ENCODE measurements at places on chromosomes 12 and 14. TPM values are rescaled to one million over a fixed set of nuclear protein-coding genes. Genes with fewer than 3 reads are reported as not detected.

AMN1 gene
- total RNA-seq: 29.2 TPM

MYO1H gene
- total RNA-seq: 0.51 TPM

STRAP gene
- 229 TPM for total RNA-seq

AGAP2 gene
- total RNA-seq: 0.29 TPM

PAX9 gene
- 0.77 TPM for total RNA-seq

- no peak for DNase-seq
Observed at GRCh38 chr12:5588591-5588990, 156.7 kb downstream of the NTF3 start.

DNA sequence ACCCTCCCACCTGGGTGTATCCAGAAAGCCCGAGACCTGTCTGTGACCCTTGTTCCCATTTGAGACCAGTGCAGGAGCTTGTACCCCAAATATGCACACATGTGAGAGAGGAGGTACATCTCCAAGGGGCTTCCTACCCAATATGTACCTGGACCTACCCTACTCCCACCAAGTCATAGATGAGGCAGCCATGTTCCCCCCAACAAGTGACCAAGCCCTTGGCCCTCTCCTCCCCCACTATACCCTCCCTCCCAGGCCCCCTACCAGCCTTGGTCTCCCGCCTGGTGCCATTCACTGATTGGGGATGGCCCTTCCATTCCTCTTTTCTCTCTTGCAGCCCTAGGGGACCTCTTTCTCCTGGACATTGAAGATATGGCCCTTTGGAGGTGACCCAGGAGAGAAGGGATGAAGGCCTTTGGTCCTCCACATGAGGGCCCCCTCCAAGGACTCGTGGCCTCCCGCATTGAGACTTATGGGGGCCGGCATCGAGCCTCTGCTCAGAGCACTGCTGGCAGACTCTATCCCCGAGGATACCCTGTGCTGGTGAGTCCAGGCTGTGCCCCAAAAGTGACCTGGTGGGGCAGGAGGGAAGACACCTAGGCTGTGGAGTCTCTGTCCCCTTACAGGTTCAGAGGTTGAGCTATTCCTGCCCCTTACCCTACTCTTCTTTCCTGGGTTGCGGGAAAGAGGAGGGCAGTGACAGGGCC, 1.5 kb downstream of the PLEKHG6 start:
- DNase-seq: no peak

DNA sequence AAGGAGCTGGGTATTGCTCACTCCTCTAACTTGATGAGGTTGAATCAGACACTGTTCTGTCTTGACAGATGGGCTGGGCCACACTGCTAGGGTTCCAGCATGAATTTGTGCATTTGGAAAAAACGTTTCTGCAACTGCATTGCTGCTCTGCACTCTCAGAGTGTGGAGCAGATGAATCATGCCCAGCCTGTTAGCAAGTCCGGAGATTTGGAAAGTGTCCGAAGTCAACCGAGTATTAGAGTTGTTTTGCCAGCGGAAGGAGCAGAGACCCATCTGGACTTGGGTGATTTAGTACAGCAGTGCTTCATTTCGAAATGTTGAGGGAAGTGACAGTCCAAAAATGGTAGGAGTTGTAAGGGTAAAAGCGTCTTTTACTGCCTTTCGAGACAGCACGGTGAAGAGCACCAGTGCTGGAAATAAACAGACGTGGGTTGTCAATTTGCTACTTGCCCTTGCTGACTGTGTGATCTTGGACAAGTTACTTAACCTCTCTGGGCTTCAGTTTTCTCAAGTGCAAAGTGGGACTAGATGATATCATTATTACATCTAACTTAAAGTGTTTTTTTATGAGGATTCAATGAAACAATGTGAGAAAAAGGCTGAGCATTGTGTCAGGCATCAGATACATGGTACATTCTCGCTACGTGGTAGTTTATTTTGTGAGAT, 139.5 kb downstream of the CHST11 start:
- no peak for DNase-seq

GRCh38 chr12:26651566-26652188, 181.3 kb downstream of the ITPR2 start:
- DNase-seq: peak; percentile 64

DNA sequence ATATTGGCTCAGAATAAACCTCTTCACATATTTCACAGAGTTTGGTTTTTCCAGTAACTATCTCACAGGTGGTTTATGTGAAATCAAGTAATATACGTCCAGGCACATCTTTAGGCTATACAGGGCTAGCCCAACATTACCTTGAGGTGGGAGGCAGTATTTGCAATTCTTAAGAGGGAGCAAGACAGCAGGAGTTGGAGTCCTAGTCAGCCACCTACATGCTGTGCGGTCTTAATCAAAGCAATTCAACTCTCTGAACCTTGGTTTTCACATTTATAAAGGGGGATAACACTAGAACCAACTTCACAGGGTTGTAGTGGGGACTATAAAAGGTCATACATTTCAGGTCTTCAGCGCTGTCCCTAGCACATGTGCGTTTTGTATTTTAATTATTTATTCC, 73.5 kb upstream of the FICD start:
- DNase-seq: no peak

DNA sequence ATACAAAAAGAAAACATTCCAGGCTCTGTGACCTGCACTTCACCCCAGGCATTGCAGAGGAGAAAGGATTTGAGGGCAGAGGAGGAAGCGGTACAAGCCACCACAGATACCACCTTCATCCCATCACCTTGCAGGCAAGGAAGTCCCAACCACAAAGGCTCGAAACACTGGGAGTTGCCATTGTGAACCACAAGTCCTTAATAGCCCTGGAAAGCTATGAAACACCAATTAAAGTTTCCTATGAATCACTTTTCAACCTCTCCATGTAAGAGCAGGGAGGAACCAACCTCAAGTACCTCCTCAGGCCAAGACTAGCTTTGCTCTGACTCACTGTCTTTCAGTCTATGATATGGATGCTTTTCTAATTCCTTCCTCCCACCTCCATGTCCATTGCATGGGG, 27.0 kb downstream of the MAP3K9 start:
- DNase-seq: no peak

GRCh38 chr12:66312189-66312588, 9.9 kb downstream of the HELB start:
- no peak for DNase-seq

DNA sequence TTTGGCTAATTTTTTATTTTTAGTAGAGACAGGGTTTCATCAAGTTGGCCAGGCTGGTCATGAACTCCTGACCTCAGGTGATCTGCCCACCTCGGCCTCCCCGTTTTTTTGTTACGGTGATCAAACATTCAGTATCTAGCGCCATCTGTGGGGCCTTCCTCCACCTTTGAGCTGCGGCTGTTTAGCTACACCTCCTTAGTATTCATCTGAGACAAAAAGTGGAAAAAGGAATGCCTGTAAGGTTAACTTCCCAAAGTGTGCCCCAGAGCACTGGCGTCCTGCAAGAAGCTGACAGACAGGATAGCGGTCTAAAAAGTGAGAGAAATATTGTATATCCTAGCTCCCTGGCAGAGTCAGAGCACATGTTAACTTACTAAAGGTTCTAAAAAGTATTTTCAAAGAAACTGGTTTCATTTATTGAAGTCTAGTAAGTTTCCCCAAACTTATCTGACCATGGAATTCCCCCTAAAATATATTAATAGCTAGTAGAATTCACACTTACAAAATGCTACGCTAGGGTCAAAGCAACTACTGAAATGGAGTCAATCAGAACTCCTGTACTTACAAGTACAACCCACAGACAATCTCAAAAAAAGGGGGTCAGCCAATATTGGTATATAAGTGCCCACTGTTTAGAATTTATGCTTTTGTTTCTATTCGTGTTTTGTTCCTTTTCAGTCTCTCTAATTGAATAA, 59.1 kb downstream of the DUSP16 start:
- DNase-seq: no peak

- DNase-seq: no peak
Observed at GRCh38 chr12:95977764-95978305, 18.3 kb downstream of the HAL start.

DNA sequence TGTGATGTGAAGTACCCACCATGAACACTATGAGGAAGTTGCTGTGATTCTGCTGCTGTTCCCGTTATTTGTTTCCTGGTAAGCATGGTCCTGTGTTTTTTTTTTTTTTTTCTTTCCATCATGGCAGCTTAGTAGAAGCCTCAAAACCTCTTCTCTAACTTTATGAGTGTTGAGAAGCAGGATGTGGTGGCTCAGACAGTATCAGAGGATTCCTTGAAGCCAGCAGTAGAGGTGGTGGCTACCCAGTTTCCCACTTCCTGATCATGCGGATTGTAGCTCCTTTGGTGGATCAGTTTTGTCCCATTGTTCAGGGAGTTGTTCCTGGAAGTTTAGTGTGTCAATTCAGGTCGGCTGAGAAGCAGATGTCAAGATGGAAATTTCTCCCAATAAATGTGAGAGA, 175.8 kb downstream of the ATP23 start:
- no peak for DNase-seq

DNA sequence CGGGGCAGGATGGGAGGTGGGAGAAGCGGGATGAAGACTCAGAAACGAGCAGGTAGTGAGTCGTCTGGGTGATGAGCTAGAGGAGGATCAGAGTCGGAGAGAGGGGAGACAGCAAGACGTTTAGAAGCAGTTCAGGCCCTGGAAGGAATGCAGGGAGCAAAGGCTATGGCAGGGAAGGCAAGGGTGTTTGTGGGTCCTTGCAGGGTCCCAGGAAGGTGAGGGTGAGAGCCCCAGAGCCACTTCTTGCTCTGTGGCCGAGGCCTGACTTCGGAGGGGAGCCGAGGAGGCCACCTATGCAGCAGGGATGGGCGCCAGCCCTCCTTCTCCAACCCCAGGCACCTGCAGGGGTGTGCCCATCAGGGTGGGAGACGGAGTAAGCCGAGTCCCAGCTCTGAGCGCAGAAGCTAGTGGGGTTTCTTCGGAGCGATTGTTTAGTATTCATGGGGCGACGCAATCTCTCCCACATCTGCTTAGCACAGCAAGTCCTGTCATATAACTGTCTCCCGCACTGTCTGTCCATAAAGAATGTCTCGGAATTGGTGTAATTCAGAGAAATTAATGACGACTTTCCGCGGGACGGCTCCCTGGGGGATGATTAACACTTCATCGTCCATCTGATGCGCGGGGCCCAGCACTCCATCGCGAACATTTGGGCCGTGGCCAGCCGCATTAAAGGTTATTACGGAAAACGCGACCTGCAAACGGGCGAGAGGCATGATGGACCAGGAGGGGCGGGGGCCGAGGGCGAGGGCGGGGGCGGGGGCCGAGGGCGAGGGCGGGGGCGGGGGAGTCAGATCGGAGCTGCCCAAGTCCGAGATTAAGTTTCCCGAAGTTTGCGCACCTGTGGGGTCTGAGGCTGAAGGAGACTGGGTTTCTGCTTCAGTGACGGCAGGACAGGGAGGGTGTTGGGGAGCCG, 12.2 kb upstream of the CALCOCO1 start:
- DNase-seq: no peak

DNA sequence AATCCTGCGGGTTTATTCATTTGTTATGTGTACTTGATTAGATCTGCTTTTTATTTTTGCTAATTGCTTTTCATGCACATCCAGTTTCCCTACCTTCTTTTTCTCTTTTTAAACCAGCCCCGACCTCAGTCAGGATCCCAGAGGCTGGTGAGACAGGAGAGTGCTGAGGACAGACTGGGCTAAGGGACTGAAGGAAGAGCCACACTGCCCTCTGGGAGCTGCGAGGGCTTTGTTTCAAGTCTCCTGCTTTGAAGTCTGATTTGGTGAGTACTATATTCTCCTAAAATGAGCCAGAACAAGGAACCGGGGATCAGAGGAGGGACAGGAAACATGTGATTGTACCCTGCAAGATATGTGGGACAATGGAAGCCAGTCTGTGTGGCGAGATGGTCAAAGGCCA, 23.9 kb downstream of the PRICKLE1 start:
- no peak for DNase-seq

GRCh38 chr14:62322216-62322615, 560.0 kb downstream of the SNAPC1 start:
- DNase-seq: no peak

GRCh38 chr14:90281756-90282155, 25.4 kb downstream of the PSMC1 start:
- no peak for DNase-seq

All from progenitor cell of endocrine pancreas (in vitro differentiated cells).